LHCN-M2 (cell line): ENCODE measurements at places on chromosomes 7 and 10. TPM values are rescaled to one million over a fixed set of nuclear protein-coding genes. Genes with fewer than 3 reads are reported as not detected.

- DNase-seq = peak; percentile 21
These were observed 695.6 kb upstream of the IGFBP3 start for GRCh38 chr7:46616636-46617035.

- peak; percentile 34 for DNase-seq
These were observed 11.9 kb upstream of the OPALIN start for GRCh38 chr10:96370584-96371157.

DNA sequence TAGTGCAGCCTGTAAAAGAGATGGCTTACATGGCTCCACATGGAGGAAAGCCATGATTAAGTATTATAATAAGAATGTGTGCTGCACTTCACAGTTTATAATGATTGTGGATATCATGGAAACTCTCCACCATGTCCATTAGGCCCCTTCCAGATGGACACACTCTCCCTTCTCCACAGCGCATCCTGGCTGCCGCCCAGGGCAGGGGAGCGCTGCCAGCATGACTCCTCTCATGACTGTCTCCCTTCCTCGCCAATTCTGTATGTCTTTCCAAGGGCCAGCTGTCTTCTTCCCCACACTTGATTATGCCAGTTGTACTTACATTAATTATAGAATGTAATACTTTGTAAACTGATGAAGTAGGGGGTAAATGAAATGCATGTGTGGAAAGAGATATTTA, 259.3 kb upstream of the TMEM72 start:
- DNase-seq = no peak

The CHAT gene
- not detected in 2 replicates for total RNA-seq

GRCh38 chr7:81789406-81790119, 19.7 kb upstream of the HGF start:
- DNase-seq = no peak

The ACTR3C gene
- total RNA-seq = not detected in 2 replicates
